ENCODE measurements at places on chromosomes 3 and 15.

DNA sequence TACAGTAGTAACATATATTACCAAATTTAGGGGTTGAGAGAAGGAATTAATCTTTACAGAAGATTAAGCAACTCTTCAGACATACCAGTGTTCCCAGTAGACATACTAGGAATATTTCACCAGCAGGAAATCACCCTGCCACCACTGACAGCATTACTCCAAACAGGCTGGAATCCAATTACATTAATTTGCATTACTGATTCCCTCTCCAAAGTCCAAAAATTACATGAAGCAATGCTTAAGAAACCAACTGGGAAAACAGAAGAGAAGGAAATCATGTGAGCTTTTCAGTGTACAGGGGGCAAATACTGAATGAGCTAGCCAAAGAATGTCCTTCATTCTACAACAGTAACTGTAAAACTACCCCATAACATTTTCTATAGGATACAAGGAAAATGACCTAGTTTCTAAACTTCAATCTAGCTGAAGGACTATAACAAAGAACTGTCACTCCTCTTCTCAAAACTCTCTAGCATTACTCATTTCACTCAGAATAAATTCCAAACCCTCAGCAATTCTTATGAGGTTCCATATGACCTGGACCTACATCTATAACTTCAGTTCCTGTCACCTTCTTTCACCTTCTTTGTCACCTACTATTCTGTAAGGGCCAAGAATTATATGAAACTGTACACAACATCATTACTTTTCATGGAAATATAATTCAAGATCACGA is 72.7 kb downstream of the INO80 start:
- DNase-seq: no peak

GRCh38 chr15:88215066-88215648 is 41.4 kb downstream of the NTRK3 start:
- no peak for DNase-seq

DNA sequence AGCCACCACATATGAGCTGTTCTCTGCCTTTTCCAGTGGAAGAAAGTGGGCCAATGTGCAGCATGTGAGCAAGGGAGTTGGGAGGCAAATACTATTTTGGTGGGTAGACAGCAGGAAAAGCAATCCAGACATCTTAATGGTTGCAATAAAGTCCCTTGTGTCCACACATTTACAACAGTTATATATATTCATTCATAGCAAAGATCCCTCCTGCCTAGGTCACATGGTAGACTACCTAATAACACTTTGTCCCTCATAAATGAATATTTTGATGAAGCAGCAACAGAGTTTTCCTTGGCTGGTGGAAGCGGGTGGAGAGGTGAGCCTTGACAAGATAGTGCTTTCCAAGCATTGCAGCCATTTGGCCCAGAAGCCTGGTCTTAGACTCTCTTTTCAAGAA is 6.2 kb upstream of the NSMCE3 start:
- DNase-seq: no peak

DNA sequence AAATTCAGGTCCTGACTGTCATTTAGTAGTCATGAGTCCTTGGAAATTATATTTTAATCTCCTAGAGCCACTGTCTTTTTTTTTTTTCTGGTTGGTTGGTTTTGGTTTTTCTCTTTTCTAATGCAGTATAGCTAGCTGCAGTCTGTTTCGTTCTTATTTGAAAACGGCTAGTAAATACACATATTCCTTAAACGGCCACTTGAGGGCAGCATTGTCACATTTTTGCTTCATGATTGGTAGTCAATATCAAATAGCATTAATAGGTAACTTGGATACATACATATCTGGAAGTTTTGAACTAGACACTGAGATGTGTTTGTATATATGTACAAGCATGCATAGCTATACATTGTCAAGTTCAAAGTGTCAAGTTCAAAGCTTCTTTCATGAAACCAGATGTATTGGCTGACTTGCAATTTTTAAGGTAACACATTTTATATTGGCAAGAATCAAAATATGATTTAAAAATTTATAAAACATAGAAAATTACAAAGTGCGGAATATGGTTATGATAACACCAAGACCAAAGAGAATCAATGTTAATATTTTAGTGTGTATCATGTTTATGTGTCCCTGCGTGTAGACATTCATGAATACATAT is 22.5 kb downstream of the GABRA5 start:
- DNase-seq: no peak

DNA sequence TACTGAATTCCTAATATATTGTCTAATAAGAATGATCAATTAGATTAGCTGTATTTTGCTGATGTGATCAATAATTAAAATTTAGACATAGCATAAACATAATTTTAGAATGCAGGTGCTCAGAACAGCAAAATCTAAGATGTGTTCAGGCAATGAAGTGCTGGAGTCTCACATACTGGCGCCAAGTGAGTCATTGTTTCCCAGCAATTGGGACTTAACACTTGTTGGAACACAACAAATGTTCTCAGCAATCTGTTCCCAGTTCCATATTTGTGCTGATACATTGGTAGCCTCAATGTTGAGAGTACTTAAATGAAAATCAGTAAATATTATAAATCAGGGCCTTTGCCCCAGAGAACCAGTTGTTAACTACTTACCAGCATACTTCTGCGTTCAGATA is 619.0 kb downstream of the ROBO1 start:
- no peak for DNase-seq

DNA sequence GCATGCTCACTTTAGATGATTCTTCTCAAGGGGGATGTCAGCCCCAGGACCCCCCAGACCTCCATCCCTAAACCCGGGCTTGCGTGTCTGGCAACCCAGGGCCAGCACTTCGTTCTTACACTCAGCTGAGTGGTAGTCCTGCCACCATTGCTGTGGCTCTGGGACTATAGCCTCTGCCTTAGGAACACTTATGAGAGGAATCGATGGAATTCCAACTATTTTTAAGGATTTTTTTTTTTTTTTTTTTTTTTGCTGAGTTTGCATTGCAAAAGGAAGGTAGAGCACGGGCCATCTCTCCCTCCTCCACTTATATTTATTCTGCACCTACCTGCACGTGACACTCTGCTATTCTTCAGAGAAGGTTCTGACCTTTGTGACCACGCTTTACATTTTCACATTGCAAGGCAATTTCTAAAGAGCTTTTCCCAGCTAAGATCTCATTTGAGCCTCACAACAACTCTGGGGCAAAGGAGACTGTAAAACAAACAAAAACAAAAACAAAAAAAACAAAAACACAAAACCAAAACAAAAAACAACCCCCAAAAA is 113.9 kb downstream of the LPP start:
- no peak for DNase-seq

DNA sequence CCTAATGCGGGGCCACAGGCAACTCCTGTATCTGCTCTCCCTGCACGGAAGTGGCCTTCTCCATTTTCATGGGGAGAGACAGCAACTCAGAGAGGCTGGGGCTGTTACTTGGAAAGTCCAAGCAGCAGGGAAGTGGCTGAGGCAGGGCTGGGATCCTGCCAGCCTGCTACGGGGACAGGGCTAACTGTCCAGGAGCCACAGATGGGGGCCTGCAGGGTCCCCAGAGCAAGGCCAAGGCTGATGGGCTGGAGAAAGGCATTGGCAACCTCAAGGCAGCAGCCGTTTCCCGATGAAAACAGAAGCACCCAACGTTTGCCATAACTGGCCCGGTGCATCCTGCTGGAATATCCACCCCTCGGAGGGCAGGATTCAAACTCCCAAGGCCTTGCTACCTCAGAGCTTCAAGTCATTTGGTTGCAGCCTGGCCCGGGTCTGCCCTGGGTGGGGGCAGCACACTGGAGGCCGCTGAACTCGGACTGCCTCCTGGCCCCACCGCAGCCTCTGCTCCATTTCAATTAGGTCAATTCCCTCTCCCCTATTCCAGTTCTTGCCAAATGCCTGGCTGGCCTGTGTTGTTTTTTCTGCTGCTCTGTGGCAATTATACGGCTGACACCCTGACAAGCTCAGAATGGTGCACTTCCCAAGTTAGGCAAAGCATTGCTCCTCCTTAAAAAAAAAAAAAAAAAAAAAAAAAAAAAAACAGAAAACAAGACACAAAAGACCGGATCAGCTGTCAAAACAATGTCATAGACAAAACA is 143.5 kb downstream of the NUP210 start:
- no peak for DNase-seq

GRCh38 chr3:65402597-65402996 is 636.1 kb downstream of the MAGI1 start:
- no peak for DNase-seq

DNA sequence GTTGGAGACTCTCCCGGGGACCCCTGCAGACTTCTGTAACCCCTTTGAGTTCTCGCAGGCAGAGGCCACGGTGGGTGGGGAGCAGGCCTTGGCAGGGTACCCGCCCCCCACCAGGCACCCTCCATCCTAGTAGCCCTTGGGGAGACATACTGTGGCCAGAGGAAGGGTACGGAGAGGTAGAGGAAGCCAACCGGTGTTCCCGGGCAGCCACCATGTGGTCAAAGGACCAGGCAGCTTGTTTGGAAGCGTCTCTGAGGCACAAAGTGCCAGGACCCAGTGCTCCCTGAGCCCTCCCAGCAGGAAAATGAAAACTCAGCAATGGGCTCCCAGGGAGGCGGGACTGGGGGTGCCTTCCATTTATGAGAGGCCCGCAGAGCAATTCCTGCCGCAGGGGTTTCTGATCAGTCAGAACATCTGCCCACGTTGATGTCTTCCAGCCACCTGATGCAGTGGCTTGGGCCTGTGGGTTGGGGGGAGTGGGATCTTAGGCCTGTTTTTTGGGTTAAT is 53.0 kb upstream of the CGNL1 start:
- no peak for DNase-seq

DNA sequence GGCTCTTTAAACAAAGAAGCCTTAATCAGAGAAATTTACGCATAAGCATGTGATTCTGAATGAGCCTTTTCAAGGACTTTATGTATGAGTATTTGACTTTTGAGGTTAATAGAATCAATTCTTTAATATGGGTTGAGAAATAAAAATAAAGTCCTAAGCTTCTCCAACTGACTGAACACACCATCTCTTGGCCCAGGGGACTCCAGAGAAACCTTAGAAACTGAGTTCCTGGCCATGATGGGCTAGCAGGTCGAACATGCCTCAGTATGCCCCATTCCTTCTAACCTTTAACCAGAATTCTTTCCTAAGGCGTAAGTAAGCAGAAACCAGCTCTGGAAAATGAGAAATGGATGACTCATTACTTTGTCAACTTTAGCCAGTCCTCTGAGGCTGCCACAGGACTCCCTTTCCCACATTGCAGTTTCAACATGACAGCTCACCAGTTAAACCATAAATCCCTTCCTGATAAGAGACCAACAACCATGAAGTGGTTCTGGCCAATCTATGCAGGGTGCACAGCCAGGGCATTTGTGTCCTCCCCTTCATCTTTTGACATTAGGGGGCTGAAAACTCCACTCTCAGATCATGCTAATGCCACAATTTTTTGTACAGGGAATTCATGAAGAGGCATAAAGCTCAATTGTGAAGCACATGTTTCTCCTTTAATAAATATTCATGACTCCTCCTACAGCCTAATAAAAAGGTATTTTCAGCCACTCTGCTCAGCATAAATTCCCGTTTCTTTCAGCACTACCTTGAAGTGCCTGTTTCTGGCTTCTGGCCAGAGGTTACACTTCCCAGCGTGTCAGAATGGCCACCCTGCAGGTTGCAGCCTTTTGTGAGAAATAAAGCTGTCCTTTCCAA is 33.3 kb downstream of the TM4SF18 start:
- DNase-seq: no peak

GRCh38 chr3:56704706-56705105 is 21.6 kb upstream of the TASOR start:
- no peak for DNase-seq

DNA sequence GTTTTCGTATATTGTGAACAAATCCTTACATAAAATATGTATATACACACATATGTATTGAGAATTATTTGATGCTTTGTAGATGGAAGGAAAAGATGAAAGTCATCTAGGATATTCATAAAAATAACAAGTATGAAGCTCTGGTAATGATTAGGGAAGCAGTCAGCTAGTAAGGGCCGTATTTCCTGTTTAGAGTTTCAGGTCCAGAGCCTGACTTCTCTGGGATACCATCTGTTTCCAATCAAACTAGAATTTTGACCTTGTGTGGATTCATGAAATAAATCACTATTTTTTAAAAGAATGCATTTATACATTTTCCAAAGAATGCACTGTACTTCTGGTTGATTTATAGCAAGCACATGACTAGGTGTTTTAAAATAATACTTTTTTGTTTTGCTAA is 156.1 kb upstream of the CGNL1 start:
- no peak for DNase-seq

DNA sequence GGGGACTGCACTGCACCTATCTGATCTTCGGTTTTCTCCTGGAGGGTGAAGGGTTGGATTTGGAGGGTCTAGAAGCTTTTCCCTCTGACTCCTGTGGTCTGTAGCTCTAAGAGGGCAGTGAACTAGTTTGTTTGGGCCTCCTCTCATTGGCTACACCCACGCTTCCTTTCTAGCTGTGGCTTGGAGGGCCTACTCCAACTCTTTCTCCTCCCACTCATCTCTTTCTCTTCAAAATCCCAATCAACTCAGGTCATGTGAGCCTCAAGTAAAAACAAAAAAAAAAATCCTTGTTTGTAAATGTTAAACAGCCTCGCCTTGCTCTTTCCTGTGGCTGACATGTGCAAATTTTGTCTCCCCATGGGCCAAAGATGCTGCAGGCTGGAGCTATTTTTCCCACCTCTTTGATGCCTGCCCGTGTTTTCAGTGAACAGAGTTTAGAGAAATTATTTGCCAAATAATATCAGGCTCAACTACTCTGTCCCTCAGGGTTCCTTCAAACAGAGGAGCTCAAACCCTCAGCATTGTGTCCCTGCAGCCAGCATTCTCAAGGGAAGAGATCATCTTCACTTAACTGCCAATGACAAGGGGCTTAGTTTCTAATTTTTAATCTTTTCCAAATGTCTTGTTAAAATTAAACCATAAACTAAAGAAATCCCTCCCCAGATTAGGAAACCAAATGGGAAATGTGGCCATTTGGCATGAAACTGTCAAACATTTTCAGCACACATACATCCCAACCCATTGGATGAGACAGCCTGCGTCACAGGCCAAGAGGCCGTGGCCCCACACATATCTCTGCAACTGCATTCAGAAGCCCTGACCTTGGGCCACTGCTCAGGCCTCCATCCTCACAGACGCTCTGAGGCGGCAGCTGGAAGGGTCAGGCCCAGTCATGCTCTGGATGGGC is 114.8 kb upstream of the THBS1 start:
- no peak for DNase-seq

DNA sequence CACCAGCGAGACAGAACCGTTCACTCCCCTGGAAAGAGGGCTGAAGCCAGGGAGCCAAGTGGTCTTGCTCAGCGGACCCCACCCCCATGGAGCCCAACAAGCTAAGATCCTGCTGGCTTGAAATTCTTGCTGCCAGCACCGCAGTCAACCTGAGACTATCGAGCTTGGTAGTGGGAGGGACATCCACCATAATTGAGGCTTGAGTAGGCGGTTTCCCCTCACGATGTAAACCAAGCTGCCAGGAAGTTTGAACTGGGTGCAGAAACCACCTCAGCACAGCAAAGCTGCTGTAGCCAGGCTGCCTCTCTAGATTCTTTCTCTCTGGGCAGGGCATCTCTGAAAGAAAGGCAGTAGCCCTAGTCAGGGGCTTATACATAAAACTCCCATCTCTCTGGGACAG is 151.0 kb downstream of the MBNL1 start:
- DNase-seq: no peak
